ENCODE measurements at places on chromosomes 2 and 18.

- peak; percentile 66 for DNase-seq
These were observed 47.5 kb upstream of the SP3 start for GRCh38 chr2:174012347-174013314.

DNA sequence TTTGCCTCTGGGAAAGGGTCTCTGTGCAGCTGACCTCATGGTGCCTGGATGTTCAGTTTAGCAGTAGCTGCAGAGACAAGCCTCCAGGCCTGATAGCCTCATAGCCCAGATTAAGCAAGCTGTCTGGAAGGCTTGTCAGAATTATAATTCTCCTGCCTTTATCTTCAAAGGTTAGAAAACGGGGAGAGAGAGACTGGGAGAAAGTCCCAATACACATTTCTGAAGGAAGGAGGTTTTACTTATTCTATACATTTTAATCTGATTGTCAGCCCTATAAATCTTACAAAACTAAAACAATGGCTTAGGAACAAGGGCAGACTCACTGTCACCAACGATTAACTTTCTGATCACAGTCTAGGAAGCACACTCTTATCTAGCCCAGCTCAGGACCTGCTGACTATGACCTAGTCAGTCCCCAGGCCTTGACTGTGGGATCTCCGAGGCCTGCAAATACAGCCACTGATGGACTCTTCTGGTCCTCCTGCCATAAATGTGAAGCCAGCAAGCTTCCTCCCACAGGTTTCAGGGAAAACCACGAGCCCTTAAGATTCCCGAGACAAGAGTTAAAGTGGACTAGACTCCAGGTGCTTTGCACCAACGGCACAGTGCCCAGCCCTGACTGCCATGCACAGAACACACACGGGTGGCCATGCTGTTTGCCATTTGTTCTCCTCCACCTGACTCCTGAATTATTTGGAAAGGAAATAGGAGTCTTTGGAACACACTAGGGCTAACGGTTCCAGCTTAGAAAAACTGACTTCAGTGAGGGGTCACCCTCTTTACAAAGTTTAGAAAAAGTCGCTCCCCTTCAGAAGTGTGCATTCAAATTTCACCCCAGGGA is 111.4 kb upstream of the SMAD7 start:
- no peak for DNase-seq

DNA sequence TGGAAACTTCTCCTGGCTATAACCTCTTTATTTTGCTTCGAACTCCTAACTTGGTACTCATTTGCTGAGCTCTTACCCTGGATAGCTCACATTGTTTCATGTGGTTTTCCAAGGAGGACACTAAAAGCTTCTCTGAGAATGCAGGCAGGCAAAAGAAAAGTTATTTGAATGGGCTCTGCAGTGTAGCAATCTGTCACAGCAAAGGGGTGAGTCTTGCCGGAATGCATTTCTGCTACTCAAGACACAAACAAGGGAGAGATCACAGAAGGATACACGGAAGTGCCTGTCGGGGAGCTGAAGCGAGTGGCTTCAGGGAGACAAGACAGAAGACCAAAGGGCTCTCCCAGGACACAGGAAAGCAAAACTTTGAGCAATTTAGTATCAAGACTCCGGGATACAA is 265.4 kb downstream of the SS18 start:
- peak; percentile 15 for DNase-seq

- DNase-seq = peak; percentile 36
These were observed 73.7 kb upstream of the DNAJC10 start for GRCh38 chr2:182642328-182642727.

DNA sequence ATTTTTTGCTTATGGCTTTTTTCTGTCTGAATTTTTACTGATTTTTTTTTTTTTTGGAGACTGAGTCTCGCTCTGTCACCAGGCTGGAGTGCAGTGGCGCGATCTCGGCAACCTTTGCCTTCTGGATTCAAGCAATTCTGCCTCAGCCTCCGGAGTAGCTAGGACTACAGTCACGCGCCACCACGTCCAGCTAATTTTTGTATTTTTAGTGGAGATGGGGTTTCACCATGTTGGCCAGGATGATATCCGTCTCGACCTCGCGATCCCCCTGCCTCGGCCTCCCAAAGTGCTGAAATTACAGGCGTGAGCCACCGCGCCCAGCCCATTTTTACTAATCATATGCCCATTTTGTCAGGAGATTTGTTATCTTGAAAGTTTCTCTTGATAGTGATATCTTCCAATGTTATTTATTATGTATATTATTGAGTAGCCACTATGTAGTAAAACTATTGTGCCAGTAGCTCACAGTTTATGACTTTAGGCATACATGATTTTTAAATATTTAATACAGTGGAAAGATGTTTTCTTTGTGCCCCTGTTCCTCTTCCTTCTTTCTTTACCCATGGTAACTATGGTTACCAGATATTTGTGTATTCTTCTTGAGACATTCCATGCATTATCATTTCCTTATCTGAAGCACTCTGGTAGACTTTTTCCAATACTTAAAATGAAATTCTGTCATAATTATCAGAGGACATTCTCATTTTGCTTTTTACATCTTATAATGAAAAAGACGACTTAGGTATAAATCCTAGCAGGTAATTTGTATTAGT is 2.1 kb downstream of the HAT1 start:
- DNase-seq = no peak

DNA sequence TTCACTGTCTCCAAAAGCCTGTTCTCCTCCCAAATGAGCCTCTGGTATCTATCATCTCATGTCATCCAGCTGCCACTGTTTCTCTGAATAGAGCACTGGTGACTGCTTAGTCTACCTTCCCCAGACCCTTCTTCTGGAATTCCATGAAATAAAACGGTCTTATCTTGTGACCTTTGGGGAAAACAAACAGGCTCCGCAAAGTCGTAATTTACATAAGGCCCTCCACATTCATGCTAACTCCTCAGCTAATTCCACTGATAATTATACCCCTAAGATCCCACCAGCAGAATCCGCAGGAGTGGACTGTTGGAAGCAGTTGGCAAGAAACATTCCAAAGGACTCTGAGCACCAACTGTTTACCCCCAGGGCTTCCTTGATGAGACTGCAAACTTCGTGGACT is 33.9 kb upstream of the CHN1 start:
- no peak for DNase-seq
